Kidney epithelial cell (primary cell): ENCODE measurements at places on chromosomes 13 and 19. TPM values are rescaled to one million over a fixed set of nuclear protein-coding genes. Genes with fewer than 3 reads are reported as not detected.

Gene CLEC11A
- 6.0 and 12.4 TPM in 2 replicates for total RNA-seq

Gene PALM3
- total RNA-seq = not detected in 2 replicates

Gene ZNF846
- total RNA-seq = 2.8 and 4.2 TPM in 2 replicates

Gene SYT5
- 0.17 TPM in 1 of 2 replicates, not detected in the other for total RNA-seq

Gene TPGS1
- total RNA-seq = 52.7 and 68.8 TPM in 2 replicates

Gene GPR12
- total RNA-seq = not detected in 2 replicates

Gene SIGLEC14
- not detected in 2 replicates for total RNA-seq

Gene SPACA6
- total RNA-seq = 7.8 and 12.6 TPM in 2 replicates

Gene CD33
- not detected in 2 replicates for total RNA-seq

Gene SYNGR4
- total RNA-seq = 0.25 TPM in 1 of 2 replicates, not detected in the other

Gene PLA2G4C
- 15.8 and 21.3 TPM in 2 replicates for total RNA-seq

Gene CNN1
- total RNA-seq = 11.8 and 14.5 TPM in 2 replicates

Gene DHRS12
- 11.7 and 11.9 TPM in 2 replicates for total RNA-seq

Gene NRTN
- total RNA-seq = 0.14 and 1.0 TPM in 2 replicates

Gene KCTD4
- total RNA-seq = not detected in 2 replicates

Gene NAPSA
- 1.7 and 1.8 TPM in 2 replicates for total RNA-seq

Gene SLITRK6
- total RNA-seq = not detected in 2 replicates

Gene TRIM13
- 17.2 and 17.5 TPM in 2 replicates for total RNA-seq

Gene APOC1
- 1.9 and 3.5 TPM in 2 replicates for total RNA-seq

Gene ZNF582
- total RNA-seq = 1.1 and 5.1 TPM in 2 replicates
